ENCODE measurements at places on chromosomes 3 and 15.

DNA sequence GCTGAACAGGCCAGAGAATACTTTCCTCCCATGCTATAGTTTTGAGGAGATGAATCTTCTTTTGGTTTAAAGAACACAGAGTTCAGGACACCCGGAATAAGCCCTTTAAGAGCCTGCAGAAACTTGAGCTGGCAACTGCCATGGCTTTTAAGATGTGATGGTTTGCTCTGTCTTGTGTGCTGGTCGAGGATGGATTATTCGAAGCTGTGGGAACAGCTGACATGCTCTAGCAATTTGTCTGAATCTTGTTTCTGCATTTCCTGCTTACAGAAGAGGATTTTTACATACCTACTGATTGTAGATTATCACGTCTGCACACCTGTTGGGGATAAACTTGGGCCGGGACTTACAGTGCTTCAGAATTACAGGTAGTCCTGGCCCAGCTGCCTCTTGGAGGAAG is 396.9 kb downstream of the LRTM1 start:
- no peak for DNase-seq

- DNase-seq = no peak
Observed at GRCh38 chr3:118801899-118802298, 232.7 kb downstream of the IGSF11 start.

DNA sequence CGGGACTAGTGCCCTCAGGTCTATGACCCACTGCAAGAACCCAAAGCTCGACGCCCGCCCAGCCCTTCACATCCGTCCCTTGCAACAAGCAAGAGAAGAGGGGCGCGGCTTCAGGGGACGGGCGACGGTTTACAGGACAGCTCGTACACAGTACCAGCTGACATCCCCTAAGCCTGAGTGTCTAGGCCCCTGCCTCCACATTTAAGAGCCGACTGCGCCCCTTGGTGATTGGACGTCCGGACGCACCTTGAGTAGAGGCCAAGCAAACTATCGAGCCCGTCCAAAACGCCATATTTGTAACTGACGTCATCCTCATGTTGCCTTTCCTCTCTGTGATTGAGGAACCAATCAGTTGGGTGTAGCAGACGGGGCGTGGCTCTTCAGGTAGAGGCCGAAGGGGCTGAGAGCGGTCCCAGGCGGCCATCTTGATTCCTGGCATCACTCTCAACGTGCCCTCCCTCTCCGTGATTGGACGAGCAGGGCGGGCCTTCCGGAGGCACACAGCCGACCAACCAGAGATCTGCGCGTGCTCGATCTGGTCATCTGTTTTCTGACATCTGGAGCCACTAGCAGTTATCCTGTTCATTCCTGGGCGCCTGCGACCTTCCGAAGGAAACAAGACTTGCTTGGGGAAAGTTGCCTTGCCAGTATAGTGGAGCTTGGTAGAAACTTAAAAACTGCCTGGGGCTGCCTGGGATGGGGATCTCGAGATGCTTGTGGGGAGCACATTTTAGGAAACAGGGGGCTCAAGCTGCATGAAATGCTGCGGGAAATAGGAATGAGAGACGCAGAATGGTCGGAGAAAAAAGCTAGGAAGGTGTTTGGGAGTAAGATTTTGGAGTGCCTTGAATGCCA is 4.0 kb upstream of the RPL14 start:
- peak; percentile 91 for DNase-seq

DNA sequence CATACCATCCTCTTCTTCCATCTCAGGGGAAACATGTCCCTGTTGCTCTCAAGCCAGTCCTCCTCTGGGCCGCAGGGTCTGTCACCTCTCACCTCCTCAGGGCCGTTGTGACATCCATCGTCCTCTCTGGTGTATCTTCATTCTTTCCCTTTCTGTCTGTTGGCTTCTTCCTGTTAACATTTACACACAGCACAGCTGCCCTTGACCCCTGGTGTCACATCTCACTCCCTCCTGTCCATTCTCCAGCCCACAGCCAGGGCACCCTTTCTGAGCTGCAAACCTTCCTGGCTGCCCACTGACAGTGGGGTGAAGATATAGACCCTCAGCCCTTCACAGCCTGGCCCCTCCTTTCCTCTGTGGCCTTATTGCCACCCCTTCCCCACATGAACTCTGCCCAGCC is 79.6 kb upstream of the ADAMTSL3 start:
- DNase-seq = no peak
